ENCODE measurements at places on chromosomes 4 and X.

- peak; percentile 69 for DNase-seq
Observed at GRCh38 chr4:37793562-37793961, 32.9 kb upstream of the PGM2 start.

GRCh38 chr4:22063613-22064012 is 115.0 kb upstream of the KCNIP4 start:
- no peak for DNase-seq

DNA sequence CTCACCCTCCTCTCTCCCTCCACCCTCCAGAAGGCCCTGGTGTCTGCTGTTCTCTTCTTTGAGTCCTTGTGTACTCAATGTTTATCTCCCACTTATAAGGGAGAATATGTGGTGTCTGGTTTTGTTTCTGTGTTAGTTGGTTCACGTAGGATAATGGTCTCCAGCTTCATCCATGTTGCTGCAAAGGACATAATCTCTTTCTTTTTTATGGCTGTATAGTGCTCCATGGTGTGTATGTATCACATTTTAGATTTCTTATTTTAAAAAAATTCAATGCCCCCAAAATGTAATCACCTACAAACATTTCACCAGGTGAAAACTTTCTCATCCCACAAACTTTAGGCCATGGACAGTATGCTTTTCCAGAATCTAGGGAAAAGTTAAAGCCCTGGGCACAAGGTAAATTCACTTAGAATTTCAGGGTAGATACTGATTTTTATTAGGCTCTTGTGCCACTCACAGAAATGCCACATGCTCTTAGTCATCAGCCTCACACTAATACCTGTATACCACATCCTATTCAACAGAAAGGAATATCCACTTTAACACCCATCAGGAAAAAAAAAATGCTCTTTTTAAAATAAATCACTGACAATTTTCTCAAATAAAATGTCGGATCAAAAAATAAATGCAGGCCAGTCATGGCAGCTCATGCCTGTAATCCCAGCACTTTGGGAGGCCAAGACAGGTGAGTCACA is 104.8 kb upstream of the ENPP6 start:
- no peak for DNase-seq

GRCh38 chrX:136827026-136827425 is 46.3 kb upstream of the ARHGEF6 start:
- no peak for DNase-seq

DNA sequence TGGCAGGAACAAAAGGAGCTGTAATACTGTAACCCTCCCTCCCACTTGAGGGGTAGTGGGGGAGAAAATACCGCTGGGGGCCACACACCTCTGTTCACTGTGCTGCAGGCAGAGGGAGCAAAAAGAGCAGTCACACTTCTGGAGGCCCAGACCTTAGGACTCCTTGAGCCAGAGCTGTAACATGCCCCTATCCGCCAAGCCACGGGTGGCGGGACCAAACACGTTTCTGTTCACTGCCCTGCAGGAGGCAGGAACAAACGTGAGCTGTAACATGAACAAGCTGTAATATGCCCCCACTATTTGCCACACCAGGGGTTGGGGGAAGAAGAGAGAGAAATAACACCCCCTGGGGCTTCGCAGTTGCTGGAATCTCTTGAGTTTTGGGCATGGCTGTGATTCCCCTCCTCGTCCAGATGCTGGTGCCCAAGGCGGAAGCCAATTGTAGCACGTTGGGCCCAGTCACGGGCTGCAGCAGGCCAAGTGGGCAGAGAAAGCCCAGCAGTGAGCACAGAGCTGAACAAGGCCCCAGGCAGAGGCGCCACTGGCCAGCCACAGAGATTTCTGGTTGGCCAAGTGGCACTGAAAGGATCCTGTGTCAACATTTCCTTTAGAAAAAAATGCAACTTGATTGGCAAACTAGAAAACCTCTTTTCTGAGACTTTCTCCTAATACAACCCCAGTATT is 509.7 kb downstream of the INPP4B start:
- DNase-seq: no peak

- DNase-seq: no peak
Observed at GRCh38 chr4:165827018-165827417, 46.0 kb upstream of the TLL1 start.

DNA sequence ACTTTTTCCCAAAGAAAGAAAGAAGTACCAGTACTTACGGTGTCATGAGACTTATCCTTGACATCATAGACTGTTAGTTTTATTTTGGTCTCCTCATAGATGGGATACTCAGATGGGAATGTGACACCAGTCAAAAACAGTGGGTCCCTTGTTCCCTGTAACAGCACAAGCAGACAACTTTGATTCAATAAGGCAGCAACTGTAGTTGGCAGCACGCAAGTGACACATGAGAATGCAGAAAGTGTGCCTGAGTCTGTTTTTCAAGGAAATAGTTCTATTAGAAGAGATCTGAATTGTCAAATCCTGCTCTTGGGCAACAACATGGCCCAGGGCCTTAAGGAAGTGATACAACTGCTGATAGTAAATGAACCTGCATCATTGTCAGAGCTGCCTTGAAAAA is 443.2 kb downstream of the INPP4B start:
- DNase-seq: peak; percentile 18

DNA sequence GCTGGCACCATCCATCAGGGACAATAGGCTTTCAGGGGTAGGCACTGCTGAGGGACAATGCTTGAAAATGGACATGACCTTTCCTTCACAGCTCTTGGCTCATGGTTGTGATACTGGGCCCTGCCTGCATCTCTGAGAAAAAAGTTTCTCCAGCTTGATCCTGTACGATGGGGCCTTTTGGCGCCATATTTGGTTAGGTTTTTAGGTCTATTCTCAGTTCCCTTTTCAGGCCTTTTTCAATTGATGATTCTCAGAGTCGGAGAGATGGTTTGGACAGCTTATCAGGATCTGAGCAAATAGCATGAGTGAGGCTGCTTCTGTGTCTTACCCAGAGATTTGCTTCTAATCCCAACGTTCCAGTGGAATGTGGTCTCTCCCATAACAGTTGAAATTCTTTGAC is 141.6 kb downstream of the ZNF518B start:
- no peak for DNase-seq

DNA sequence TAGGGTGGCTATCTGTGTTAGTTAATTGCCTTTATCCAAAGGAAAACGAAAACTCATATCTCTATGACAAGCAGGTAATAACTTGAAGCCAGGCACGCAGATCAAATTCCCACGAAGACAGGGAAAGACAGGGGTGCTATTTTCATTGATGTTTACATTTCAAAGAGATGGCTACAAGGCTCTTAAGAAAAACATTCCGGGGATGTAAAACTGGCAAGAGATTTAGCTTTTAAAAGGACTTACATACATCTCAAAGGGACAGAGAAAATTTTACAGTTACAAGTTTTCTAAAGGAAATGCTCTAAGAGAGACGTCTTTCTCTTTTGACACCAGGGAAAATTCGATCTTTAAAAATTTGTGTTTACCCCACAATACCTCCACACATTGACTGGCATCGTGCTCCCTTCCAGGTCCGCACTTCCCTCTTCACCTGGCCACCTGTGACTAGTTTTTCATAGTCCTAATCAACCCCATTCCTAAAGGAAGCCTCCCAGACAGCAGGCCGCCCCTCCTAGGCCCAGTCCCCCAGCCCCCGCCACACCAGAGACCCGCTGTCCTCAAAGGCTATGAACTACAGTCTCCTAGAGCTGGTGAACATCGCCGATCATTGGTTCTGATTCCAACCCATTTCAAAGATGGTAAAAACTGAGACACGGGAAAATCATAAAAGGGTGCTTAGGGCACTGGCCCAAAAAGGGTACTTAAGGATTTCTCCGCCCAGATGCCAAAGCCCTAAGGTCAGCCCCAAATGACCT is 649 bp upstream of the ARAF start:
- DNase-seq: no peak

DNA sequence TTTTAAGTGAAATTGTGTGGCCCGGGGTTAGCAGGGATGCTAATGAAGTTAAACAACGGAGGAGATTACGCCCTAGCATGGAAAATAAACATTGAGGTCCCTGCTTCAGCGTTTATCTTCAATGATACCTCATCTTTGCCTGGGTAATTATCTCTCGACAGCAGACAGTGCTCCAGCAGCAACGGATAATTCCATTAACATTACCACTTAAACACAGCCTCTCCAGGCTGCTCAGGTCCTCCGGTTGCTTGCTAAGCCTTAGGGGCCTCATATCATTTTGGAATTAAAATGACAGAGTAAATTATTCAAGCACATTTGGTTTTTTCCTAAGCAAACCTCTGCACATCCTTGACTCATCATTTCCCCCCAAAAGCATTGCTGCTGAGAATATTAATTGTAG is 281.5 kb upstream of the KLF3 start:
- DNase-seq: peak; percentile 90

DNA sequence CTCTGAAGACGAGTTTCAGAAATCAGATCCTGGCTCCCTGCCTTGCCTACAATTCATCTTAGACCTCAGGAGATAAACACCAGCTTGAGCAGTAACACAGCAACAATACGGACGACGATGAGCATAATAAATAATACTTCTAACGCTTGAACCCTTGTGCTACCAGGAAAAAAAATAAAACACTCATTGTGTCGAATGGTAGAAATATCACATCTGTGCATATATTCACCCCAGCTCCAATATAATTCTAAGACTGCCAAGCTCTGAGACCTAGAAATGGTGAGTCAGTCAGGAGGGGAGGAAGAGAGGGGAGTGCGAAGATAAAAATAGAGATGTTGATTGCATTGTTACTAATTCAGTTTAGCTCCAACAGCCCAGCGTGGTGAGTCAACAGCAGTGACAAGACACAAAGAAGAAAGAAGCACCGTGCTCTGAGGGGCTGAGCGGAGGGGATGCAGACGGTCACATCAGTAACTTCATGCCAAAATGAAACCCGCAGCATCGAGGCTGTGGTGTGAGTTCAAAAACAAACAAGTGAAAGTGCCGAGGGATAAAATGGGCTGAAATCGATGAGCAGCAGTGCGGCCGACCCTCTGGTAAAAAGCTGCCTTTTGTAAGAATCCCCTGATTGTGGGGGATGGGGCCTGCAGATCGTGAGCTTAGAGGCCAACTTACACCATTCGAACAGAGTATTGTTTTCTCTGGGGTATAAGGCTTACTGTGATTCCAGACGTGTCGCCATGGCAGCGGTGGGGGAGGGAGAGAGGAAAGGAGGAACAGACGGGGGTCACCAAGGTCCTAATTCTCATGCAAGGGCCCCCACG is 150.4 kb downstream of the MGST2 start:
- DNase-seq: peak; percentile 70

DNA sequence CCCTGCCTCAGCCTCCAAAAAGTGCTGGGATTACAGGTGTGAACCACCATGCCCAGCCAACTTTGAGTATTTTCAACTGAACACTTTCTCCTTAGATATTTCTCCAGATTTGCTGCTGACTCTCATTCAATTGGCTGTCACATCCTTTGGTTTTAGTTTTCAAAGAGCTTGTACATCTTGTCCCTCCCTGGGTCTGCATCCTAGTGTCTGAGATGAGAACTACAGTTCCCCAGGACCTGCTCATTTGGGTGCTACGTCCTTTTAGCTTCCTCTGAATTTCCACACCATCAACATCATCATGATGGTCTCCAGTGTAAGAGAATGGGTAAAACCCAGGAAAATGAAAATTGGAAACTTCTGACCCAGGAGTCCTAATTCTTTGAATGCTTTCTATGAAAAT is 312.9 kb downstream of the NLGN4X start:
- DNase-seq: no peak

DNA sequence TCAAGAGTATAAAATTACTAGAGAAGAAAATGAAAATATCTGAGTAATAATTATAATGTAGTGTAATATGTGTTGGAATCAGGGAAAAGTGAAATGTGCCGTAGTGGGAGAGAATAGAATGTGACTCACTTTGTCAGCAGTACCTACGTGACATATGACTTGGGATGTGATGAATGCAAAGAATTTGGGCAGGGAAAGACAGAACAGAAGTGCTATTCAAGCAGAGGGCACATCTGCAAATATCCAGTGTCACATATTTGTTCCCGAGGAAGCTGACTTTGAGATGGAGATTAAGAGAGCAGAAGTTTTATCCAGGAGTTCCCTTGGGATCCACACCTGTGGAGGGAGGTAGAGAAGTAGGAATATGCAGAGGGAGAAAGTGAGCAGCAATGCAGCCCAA is 69.3 kb upstream of the HS3ST1 start:
- DNase-seq: no peak

DNA sequence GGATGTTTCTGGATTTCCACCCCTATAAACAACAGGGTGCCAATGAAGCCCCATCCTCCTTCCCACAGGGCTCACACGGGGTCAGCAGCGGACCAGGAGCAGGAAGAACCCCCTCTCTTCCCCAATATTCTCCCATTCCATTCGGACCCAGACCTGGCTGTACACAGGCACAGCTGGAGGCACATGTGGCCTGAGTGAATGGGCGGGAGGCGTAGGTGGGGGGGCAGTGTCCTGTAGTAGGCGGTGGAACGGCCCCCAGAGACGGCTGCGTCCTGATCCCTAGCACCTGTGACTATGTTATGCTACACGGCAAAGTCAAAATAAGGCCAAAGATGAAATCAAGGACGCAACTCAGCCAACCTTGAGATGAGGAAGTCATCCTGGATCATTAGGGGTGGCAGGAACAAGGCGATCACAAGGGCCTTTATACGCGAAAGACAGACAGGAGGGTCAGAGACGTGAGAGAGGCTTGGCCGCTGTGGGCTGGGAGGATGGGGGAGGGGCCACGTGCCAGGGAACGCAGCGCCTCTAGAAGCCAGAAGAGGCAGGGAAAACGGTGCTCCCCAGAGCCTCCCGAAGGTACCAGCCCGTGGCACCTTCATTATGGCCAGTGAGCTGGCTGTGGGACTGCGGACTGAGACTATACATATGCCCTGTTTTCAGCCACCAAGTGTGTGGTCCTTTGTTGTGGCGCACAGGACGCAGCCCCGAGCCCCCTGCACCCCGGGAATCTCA is 75.6 kb downstream of the WFS1 start:
- DNase-seq: no peak

DNA sequence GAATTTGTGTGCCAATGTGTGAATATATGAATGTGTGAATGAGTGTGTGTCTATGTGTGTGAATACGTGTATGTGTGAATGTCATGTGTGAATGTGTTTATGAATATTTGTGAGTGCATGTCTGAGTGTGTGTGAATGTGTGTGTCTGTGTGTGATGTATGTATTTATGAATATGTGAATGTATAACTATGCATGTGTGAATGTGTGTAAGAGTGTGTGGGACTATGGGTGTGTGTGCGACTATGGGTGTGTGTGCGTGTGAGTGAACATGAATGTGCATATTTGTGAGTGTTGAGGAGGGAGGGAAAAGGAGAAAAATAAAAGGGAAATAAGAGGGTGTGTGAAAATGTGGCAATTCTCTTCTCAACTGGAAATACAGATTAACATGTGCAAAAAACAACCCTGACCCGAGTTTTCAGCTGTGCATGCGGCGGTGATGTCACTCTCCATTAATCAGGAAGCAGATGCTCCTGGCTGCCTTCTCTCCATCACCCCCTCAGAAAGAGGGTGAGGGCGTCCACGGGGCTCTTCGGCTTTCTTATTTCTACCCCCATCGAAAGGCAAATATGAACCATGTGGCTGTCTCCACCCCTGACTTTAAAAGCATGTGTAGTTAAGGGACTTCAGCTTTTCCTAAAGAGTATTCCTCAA is 219.8 kb downstream of the MAML3 start:
- DNase-seq: no peak

GRCh38 chrX:15790769-15791290 is 546 bp downstream of the ZRSR2 start:
- DNase-seq: peak; percentile 35

- DNase-seq: no peak
Observed at GRCh38 chrX:55109306-55109705, 20.5 kb downstream of the PAGE2 start.

GRCh38 chrX:40247382-40247781 is 149.6 kb upstream of the BCOR start:
- no peak for DNase-seq
